Urinary bladder (tissue), 4 donors: ENCODE measurements at places on chromosomes 7 and 10. TPM values are rescaled to one million over a fixed set of nuclear protein-coding genes. Genes with fewer than 3 reads are reported as not detected.

Gene PDZD7
- 0.21 TPM for total RNA-seq

Gene CALML5
- total RNA-seq = not detected

Gene GJD4
- total RNA-seq = not detected

DNA sequence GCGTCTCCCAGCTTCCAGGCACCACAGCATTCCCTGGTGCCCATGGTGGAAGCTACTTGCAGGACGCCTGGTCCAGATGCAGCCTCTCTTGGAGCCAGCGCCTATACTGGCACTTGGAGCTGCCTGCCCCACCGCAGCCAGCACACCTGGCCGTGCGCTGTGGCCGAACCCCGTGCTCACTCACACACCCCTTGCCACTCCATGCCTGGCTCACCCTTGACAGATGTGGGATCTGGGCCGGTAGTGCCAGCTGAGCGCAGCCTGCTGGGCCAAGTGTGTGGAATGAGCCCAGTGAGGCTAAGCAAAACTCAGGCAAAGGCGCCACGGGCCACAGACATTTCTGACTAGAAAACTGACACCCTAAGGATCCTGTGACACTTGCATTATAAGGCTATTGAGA, 884.8 kb downstream of the LRMDA start:
- no peak for DNase-seq

- no peak for DNase-seq
Measured at GRCh38 chr7:122303531-122304318, 825 bp downstream of the FEZF1 start.

DNA sequence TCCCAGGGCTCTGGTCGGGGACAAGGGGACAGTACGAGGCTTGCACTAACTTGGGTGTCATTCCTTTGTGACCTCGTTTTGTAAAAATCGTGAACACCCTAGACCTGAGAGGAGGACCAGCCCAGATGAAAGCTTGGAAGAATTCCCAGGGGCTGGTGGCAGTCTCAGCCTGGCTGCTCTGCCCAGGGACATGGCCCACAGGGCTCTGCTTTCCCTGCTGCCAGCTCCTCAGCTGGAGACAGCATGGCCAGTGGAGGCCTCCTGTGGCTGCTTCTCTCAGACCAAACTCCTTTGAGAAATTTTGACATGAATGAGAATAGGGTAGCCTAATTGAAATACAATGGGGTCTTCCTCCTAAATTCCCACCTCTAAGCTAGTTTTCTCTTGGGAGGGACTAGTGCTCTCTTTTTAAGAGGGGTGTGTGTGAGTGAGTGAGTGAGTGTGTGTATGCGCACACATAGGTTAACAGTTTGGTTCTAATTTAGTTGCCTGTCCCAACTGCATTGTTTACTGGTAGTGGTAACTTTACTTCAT, 140.3 kb upstream of the EFCAB10 start:
- DNase-seq = no peak

- no peak for DNase-seq
Measured at GRCh38 chr7:99768471-99768870, 15.5 kb downstream of the CYP3A4 start.

Gene TLX1
- total RNA-seq = not detected

Gene SCIN
- total RNA-seq = 10.7 TPM

Gene LIPJ
- total RNA-seq = 0.26 TPM

- no peak for DNase-seq
Measured at GRCh38 chr7:32515890-32516550, 20.7 kb downstream of the AVL9 start.
